Cardiac muscle cell (in vitro differentiated cells and primary cell): ENCODE measurements at places on chromosomes 1 and 21. TPM values are rescaled to one million over a fixed set of nuclear protein-coding genes. Genes with fewer than 3 reads are reported as not detected.
A peak's percentile ranks its signal among the peaks of the same experiment; 100 is the strongest.

The ATP1A2 gene
- total RNA-seq: 19.3 and 40.9 TPM in 2 replicates

The BCAR3 gene
- total RNA-seq: 4.3 and 4.5 TPM in 2 replicates

The NBPF4 gene
- not detected in 2 replicates for total RNA-seq

The PIK3R3 gene
- total RNA-seq: 6.4 and 9.0 TPM in 2 replicates

The HSPB7 gene
- 509 and 744 TPM in 2 replicates for total RNA-seq

The PCBP3 gene
- total RNA-seq: 1.1 and 4.3 TPM in 2 replicates

The GPR37L1 gene
- not detected in 2 replicates for total RNA-seq

The RCSD1 gene
- 317 and 386 TPM in 2 replicates for total RNA-seq

The OR2L3 gene
- 0.07 TPM in 1 of 2 replicates, not detected in the other for total RNA-seq

The NPHS2 gene
- total RNA-seq: not detected in 2 replicates

The VWA1 gene
- 31.5 and 40.4 TPM in 2 replicates for total RNA-seq

GRCh38 chr1:54272134-54272533 is 72.2 kb downstream of the MRPL37 start:
- no peak for DNase-seq

- DNase-seq: peak; percentile 1
Measured at GRCh38 chr21:17829472-17829871, 10.3 kb upstream of the C21orf91 start.

GRCh38 chr21:46509741-46510502 is 51.2 kb downstream of the DIP2A start:
- no peak for DNase-seq

DNA sequence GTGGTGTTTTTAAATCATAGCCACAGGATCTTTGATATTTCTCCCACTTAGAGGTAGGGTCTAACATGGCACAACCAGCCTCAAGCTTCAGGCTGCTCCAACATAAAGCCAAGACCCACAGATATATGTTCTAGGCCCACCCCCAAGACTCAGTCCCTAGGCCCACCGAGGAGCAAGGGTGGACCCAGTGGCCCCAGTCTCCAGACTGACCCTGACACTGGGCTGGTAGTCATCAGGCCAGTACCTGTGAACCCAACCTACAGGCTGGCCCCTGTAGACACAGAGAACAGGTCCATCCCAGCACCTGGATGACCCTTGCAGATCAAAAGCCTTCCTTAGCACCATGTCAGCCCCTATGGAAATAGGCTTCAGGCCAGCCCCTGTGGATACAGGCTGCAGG is 60.5 kb downstream of the NEGR1 start:
- no peak for DNase-seq

DNA sequence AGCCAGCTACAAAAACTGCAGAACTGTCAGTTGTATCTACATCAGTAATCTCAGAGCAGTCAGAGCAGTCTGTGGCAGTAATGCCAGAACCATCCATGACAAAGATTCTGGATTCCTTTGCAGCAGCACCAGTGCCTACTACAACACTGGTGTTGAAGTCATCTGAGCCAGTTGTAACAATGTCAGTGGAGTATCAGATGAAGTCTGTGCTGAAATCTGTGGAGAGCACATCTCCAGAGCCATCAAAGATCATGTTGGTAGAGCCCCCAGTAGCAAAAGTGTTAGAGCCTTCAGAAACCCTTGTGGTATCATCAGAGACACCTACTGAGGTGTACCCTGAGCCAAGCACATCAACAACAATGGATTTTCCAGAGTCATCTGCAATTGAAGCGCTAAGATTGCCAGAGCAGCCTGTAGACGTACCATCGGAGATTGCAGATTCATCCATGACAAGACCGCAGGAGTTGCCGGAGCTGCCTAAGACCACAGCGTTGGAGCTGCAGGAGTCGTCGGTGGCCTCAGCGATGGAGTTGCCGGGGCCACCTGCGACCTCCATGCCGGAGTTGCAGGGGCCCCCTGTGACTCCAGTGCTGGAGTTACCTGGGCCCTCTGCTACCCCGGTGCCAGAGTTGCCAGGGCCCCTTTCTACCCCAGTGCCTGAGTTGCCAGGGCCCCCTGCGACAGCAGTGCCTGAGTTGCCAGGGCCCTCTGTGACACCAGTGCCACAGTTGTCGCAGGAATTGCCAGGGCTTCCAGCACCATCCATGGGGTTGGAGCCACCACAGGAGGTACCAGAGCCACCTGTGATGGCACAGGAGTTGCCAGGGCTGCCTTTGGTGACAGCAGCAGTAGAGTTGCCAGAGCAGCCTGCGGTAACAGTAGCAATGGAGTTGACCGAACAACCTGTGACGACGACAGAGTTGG is 7.3 kb downstream of the SON start:
- no peak for DNase-seq

DNA sequence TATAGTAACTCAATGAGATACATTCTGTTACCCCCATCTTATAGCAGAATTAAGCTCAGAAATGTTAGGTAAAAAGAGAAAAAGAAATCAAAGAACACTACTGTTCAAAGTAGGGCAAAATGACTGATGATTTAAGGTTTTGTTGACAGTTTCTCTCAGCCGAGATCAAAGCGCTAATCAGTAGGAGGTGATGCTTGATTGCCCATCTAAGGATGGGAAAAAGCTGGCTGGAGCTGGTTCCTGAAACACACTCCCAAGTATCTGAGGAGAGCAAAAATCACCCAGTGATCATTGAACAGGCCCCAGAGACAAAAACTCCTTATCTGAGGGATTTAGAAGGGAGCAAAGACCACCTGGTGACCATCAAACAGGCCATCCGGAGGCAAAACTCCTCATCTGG is 64.5 kb upstream of the CSF1 start:
- no peak for DNase-seq

- DNase-seq: peak; percentile 13
Measured at GRCh38 chr1:119617751-119618691, 30.0 kb downstream of the ZNF697 start.

GRCh38 chr1:115113766-115114165 is 24.5 kb upstream of the TSPAN2 start:
- DNase-seq: no peak

- DNase-seq: no peak
Measured at GRCh38 chr21:26041431-26042180, 129.0 kb downstream of the APP start.

DNA sequence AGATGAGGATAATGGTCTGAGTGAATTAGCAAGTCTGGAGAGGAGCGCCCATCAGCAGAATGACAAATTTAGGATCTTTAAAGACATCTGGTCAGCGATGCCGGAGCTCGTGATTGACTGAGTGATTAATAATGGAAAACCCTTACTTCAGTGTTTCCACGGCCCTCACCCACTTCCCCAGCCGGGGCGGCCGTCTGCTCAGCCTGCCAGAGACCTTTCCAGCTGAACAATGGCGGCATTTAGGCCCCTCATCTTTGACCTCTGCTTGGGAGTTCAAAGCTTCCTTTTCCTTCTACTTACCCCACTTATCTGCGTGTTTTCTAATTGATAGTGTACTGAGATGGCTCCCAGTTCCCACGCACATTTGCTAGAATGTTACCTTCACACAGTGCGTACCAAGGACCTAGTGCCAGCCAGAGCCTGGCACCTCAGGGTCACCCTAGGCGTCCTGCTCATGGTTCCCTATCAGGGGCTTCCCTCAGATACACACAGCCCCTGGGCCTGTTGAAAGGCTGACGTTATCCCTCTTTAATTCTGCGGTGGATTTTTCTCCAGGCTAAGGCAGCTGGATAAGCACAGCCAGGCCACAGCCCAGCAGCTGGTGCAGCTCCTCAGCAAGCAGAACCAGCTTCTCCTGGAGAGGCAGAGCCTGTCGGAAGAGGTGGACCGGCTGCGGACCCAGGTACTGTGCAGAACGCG is 232.8 kb downstream of the SDCCAG8 start:
- DNase-seq: no peak

GRCh38 chr21:44982558-44983250 is 42.9 kb downstream of the SLX9 start:
- peak; percentile 92 for DNase-seq

- DNase-seq: no peak
Measured at GRCh38 chr1:115338457-115338820, 390 bp upstream of the NGF start.

DNA sequence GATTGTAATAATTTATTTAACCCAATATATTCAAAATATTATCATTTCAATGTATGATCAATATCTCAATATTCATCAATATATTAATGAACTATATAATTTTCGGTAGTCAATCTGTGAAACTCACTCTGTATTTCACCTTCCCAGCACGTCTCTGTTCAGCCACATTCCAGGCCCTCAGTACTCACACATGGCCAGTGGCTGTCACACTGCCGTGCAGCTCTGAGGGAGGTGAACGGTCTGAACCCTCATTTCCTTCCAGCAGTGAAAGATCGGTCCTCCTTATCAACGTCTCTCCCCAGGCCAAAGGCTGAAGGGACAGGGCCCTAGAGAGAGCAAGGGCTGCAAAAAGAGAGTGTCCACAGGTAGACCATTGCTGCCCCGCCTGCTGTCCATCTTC is 39.5 kb upstream of the ZNF124 start:
- no peak for DNase-seq

DNA sequence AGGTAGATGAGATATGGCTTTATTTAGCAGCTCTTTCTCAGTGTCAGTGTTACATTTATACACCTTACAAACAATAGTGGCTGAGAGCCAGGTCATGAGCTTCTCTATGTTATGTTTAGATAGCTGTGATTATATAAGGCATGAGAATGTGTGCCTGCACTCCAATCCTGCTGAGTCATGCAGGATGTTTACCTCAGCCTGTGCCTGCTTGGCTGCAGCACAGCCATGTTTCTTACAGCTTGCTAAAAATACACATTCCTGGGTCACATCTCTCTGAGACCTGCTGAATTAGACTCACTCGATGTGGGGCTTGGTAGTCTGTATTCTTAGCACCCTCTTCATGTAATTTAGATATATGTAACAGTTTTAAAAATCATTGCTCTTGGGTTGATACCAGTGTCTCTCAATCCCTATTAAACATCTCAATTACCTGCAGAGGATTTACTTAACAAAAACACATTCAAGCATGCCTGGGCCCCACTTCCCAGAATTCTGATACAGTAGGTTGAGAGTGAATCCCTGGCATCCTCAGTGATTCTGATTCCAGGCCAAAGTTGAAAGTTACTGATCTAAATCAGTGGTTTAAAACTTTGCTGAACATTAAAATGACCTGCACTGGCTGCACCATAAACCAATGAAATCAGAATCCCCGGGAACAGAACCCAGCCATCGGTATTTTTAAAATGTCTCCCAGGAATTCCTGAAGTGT is 107.5 kb downstream of the GDAP2 start:
- DNase-seq: peak; percentile 92

GRCh38 chr1:158119976-158120653 is 60.6 kb upstream of the CD1D start:
- no peak for DNase-seq

- DNase-seq: no peak
Measured at GRCh38 chr21:45617021-45617921, 26.3 kb upstream of the PCBP3 start.

DNA sequence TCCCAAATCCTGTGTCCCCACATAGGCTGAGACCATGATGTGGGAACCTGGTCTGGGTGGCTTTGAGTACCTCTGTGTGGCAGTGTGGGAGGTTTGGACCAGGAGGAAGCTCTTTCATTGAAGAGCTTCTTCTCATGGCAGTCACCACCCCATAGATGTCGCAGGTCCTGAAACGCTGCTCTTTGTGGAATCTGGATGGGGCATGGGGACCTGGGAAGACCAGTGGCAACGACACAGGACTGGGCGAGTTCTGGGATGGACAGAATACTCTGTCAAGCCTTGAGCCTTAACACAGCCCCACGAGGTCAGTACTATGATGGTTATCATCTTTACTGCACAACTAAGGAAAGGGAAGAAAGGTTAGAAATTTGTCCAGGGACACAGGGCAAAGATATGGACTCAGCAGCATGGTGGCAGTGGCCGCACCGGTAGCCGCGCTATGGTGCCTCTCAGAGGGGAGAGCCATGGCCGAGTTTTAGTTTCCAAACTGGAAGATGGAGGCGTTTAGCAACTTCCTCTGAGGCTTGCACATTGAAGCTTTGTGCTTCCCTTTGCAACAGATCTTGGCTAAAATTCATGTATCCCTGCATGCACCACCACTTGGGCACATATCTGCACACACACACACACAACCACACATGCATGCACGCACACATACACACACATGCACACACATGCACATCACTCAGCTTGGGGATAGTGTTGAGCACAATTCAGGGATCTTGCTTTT is 117.7 kb upstream of the C1orf174 start:
- no peak for DNase-seq

GRCh38 chr1:55584526-55585401 is 369.6 kb upstream of the USP24 start:
- peak; percentile 63 for DNase-seq

- DNase-seq: no peak
Measured at GRCh38 chr21:10425856-10426255, 95.5 kb upstream of the TPTE start.

GRCh38 chr1:3598522-3599285 is 12.6 kb downstream of the MEGF6 start:
- DNase-seq: no peak

DNA sequence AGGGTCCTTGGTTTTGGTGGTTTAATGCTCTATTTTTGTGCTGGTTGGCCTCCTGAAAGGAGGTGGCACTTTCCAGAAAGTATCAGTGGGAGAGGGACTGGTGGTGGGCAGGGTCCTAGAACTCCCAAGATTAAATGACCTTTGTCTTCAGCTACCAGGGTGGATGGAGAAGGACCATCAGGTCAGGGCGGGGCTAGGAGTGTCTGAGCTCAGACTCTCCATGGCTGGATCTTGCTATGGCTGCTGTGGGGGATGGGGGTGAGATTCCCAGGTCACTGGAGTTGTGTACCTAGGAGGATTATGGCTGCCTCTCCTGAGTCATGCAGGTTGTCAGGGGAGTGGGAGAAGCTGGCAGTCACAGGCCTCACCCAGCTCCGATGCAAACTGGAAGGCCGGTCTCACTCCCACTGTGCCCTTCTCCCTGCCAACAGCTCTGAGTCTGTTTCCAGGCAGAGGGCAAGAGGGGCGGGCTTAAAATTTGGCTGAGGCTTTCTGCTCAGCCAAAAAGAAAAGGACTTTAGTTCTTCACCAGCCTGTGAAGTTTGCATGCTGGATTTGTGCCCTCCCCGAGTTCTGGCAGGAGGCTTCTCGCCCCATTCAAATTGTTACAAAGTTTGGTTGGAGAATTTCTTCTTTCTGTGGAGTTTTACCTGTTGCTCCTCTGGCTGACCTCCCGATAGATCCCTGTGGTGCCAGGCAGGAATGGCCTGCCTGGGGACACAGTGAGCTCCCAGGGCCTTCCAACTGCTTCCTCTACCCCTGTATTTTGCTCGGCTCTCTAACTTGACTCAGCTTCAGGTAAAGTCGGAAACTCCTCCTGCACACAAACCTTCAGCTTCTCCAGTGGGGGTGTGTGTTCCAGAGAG is 13.1 kb upstream of the KYAT3 start:
- no peak for DNase-seq

GRCh38 chr1:154614247-154614646 is 6.3 kb upstream of the ADAR start:
- DNase-seq: no peak
